ENCODE measurements at places on chromosomes 7 and 10.

DNA sequence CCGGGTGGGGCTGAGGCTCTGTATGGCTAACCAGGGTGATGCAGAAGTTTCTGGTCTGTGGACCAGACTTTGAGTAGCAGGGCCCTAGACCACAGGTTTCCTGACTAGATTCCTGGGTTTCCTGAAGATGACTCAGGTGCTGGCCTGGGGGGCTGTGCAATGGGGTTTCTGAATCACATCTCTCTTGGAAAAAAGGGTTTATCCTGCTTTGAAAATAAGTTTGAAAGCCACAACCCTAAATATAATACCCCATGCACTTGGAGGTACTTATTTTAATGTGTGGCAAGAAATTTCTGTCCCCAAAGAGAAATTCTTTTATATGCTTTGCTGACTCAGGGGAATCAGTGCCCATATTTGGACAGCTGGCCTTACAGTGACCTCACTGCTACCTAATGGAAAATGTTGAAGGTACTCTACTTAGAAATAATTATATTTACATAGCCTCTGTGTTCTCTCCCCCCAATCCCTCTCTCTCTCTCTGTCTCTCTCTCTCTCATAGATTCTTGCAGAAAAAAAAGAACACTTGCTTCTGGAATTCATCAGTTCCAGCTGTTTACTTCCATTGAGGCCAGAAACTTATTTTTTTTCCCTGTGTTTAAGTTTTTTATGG lies 184.4 kb upstream of the LYZL2 start:
- no peak for DNase-seq

GRCh38 chr10:131901181-131901829 lies 497 bp downstream of the PPP2R2D start:
- DNase-seq = no peak

DNA sequence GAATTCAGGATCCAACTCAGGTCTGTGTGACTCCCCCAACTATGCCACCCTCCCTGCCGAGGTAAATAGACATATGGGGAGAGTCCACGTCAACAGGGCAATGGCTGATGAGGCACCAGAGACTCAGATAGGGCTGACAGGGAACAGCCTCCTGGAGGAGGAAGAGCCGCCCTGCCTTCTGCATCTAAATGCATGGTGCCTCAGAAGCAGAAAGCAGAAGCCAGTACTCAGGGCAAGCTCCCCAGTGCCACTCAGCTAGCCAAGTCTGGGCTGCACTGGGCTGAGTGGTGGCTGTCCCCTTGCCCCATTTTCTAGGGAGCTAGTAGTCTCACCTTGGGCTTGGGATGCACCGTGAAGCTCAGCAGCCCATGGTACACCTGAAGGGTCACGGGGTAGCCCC lies 11.0 kb downstream of the RRP12 start:
- DNase-seq = no peak

GRCh38 chr10:30057421-30057841 lies 2.0 kb downstream of the JCAD start:
- no peak for DNase-seq

DNA sequence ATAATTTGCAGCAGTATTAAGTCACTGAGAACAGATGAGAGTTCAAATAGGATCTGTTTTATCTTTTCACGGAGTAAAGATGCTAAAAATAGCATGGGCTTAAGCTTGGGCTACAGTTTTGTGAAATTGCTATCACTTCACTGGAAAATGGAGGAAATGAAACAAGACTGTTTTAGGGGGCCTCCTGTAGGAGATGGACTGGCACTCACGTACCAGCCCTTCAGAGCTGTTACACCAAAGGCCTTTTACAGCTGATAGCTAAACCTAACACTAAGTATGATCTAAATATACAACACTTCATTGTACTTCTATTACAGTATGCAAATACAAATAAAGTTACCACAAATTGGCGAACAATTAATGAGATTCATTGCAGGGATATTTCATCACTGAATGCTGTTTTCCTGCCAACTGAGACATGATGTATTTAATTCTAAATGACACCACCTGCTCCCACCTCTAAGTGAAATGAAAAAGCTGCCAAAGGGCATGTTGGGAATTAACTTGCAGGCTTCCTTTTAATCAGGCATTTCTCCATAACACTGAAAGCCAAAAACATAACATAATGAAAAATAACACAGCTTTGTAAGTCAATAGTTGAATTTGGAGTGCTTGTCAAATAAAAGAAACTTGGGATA lies 304.5 kb upstream of the LRRN3 start:
- DNase-seq = no peak

DNA sequence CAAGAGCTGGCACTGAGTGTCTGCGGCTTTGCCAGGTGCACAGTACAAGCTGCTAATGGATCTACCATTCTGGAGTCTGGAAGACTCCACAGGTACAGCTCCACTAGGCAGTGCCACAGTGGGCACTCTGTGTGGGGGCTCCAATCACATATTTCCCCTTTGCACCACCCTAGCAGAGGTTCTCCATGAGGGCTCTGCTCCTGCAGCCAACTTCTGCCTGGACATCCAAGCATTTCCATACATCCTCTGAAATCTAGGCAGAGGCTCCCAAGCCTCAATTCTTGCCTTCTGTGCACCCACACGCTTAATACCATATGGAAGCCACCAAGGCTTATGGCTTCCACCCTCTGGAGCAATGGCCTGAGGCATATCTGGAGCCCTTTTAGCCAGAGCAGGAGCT lies 29.2 kb downstream of the IQUB start:
- DNase-seq = no peak

- no peak for DNase-seq
Measured at GRCh38 chr7:56447864-56448693, 331.9 kb upstream of the NUPR2 start.

DNA sequence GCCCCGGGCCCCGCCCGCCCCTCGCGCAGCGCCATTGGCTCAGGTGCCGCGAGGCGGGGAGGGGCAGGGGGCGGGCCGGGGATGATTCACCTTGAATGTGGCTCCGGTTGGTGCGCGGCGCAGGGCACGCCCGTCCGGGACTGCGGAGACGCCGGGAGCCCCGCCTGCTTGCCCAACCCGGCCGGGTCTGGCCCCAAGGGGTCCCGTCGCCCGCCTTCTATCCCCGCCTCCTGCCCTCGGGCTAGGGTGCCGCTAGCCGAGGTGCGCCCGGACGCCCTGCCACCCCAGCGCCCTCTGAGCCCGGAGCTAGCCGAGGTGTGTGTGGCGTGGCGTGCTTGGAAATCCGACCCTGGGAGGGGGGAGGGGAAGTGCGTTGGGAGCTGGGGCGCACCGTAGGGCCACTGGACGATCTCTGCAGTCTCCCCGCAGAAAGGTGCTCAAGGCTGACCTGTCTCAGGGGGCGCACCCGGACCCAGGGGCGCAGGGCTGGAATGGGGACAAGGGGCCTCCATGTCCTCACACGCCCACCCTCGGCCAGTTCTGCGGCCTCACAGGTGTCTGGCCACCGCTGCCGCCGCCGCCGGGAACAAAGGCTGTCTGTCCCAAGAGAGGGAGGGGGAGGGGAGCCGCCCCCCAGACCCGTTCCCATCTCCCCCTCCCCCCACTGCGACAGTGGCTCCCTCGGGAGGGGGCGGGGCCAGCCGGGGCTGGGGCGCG lies 168.9 kb downstream of the NRF1 start:
- DNase-seq = peak; percentile 11

DNA sequence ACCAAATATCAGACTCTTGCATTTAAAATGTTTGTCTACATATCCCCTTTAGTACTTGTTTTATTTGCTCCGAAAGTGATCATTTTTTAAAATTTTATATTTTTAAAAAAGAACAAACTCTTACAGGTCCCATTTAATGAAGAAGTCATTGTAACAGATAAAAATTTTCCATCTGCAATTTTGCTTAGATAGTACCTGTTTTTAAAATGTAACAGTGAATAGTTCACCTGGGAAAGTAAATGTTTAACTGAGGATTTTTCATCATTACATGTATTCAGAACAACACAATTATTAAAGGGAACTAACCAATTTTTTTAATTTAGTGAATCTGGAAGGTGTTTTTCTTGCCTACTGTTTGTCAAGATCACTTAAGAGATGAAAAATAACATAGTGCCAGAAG lies 1099.5 kb upstream of the PHF14 start:
- DNase-seq = no peak

DNA sequence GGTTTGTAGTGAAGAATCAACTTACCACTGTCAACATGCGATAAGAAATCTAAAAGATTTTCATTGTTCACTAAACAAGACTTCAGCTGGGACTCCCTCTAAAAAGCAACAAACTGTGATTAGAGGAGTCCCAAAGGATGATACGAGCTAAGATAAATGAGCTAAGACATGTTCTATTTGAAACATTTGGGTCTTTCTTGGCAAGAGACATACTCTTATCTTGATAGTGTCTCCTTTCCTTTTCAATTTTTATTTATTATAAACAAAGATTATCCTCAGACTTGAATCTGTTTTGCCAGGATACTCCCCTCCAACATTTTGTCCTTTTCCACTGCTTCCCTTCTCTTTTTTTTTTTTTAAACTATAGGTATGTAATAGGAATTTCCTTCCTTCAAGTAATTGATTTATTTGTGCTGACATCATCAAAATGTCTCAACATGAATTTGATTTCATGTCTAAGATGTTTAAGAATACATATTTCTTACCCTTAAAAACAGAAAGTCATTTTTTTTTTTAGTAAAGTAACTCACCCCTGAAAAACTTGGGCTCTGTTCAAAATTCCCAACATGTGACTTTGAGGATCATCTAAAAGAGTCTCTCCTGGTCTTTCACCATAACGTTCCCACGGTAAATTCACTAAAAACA lies 158.4 kb upstream of the NRP1 start:
- no peak for DNase-seq

DNA sequence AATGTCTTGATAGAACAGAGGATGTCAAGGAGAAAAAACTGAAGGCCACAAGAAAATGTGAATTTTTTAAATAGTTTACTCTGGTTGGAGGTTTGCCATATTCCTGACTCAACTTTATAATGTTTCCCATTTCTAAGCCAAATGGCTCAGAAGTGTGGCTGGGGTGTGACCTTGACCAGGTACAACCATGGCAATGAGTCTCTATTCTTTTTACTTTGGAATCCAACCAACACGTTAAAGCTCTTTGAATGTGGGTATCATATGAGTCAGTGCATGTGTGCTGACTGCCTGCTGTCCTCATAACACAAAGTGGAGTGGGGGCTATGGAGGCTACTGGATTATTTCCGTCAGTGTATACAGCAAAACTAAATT lies 33.5 kb upstream of the DLD start:
- DNase-seq = no peak

DNA sequence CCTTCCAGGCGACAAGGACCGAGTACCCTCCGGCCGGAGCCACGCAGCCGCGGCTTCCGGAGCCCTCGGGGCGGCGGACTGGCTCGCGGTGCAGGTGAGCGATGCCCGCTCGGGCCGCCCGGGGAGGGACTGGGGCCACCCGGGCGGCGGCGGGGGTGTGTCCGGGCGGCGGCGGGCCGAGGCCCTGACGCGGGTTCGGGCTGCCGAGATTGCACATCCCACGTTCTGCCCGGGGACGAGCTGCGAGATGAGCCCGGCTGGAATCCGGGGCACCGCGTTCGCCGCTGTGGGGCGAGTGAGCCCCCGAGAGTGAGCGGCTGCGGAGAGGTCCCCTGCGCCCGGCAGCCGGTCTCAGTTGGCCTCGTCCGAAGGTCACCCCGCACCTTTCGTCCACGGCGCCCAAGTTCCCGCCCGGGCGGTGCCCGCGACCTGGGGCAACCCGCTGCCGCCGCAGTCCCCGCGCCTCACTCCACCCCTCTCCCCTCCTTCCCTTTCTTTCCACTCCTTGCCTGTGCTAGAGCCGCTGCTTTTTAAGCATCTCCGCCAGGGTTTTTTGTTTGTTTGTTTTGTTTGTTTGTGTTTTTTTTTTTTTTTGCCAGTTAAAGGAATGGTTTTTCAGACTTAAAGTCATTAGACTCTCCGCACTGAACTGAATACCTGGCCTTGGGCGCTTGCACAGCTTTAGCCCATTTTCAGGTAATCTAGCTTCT lies 515 bp downstream of the RALA start:
- DNase-seq = no peak

DNA sequence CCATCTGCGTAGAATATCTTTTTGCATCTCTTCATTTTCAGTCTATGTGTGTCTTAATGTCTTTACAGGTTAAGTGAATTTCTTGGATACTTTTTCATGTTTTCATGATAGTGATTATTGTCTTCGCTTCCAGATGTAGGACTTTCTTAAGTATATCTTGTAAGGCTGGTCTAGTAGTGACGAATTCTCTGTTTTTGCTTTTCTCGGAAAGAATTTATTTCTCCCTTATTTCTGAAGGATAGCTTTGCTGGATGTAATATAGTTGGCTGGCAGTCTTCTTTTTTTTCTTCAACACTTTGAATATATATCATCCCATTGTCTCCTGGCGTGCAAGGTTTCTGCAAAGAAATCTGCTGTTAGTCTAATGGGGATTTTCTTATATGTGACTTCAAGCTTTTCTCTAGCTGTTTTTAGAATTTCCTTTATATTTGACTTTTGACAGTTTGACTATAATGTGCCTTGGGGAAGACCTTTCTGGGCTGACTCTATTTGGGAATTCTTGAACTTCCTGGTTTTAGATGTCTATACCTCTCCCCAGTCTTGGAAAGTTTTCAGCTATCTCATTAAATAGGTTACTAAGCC lies 14.3 kb downstream of the GTPBP4 start:
- no peak for DNase-seq
